Diencephalon (tissue), 1 donor: ENCODE measurements at places on chromosomes 11 and 22. TPM values are rescaled to one million over a fixed set of nuclear protein-coding genes. Genes with fewer than 3 reads are reported as not detected.

Gene CHRM1
- 6.5 TPM for total RNA-seq

Gene MS4A4E
- total RNA-seq = not detected

Gene KLHL35
- total RNA-seq = 23.8 TPM

Gene MYO18B
- 0.46 TPM for total RNA-seq

Gene EHBP1L1
- 11.8 TPM for total RNA-seq

Gene FAM181B
- 17.8 TPM for total RNA-seq
